Fibroblast of lung (primary cell): ENCODE measurements at places on chromosomes 13 and 19. TPM values are rescaled to one million over a fixed set of nuclear protein-coding genes. Genes with fewer than 3 reads are reported as not detected.

- DNase-seq: no peak
Observed at GRCh38 chr19:17542042-17542441, 13.4 kb upstream of the COLGALT1 start.

DNA sequence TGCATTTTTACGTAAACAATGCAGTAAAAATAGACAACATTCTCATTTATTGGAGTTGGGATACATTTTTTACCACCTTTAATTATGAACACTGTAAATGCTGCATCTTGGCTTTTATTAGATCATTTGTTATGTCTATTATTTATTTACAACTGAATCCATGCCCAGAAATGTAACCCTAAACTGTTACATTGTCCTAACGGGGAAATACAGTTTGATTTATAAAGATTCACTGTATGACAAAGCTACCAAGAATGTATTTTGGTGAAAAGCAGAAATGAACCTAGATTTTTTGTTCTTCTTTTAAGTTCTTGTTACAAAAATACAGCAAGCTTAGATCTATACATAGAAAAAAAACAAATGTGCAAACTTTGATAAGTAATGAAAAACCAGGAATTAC is 1.1 kb downstream of the METTL21C start:
- peak; percentile 79 for DNase-seq

The ZNF506 gene
- 11.0 and 16.5 TPM in 2 replicates for total RNA-seq

- DNase-seq: peak; percentile 84
Observed at GRCh38 chr13:67574320-67575233, 344.4 kb upstream of the PCDH9 start.

DNA sequence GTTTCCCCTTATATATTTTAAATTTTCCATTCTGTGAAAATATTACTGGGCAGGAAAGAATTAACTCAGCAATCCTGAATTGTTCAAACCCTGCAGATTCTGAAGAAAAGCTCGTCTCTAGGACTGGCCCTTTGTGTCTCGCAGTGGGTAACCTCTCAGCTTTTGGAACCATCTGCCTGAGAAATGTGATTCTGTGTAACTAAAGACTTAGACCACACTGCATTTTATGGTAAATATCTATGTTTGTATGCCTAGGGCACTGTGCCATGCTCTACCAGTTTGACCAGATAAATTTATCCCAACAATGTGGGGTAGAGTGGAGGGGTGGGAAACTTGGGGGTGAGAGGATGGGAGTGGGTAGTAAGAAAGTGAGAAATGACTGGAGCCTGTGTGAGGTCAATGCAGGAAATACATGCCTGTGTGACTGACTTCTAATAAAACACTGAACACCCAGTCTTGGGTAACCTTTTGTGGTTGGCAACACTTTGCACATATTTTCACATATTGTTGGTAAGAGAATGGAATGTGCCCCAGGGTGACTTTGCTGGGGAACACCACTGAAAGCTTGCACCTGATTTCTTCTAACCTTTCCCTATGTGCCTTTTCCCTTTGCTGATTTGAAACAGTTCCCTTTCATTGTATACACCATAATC is 1181.9 kb downstream of the OLFM4 start:
- DNase-seq: no peak

GRCh38 chr19:751501-752341 is 809 bp downstream of the MISP start:
- peak; percentile 87 for DNase-seq

- DNase-seq: no peak
Observed at GRCh38 chr19:7589822-7590221, 5.8 kb upstream of the CAMSAP3 start.

DNA sequence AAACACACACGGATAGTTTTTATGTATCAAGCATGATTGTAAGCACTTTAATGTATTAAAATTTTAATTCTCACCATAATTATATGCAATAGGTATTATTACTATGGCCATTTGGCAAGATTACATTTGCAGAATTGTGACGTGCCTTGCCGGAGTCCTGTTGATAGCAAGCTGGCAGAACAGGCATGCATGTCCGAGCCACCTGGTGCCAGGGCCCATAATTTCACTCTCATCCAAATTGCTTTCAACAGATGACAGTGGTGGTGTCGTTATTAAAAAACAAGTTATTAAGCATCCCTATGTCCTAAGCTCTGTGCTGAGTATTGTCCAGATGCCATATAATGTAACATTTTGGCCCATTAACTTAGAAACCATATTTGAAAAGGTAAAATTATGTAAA is 374.3 kb downstream of the FOXO1 start:
- no peak for DNase-seq

GRCh38 chr13:59451236-59451635 is 712.5 kb downstream of the DIAPH3 start:
- DNase-seq: no peak

DNA sequence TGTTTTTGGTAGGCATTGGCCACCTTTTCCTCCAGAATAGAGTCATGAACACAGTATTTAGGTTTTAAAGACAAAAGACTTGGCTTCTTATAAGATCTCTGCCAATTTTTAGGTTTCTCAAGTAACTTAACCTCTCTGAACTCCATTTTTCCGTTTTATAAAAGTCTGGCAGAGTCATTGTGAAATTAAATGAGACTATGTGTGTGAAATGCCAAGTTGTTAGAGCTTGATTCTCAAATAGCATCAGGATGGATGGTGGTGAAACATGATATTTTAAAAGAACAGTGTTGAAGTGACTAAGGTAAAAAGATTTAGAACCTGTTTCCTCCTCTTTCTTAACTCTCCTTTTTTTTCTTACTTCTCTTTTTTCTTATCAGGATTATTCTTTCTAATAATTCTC is 617.7 kb upstream of the SLITRK1 start:
- DNase-seq: peak; percentile 12

- DNase-seq: peak; percentile 85
Observed at GRCh38 chr13:85806553-85807175, 7.4 kb upstream of the SLITRK6 start.

The CLEC4M gene
- not detected in 2 replicates for total RNA-seq

The NEK5 gene
- under 0.01 TPM in 2 replicates for total RNA-seq

DNA sequence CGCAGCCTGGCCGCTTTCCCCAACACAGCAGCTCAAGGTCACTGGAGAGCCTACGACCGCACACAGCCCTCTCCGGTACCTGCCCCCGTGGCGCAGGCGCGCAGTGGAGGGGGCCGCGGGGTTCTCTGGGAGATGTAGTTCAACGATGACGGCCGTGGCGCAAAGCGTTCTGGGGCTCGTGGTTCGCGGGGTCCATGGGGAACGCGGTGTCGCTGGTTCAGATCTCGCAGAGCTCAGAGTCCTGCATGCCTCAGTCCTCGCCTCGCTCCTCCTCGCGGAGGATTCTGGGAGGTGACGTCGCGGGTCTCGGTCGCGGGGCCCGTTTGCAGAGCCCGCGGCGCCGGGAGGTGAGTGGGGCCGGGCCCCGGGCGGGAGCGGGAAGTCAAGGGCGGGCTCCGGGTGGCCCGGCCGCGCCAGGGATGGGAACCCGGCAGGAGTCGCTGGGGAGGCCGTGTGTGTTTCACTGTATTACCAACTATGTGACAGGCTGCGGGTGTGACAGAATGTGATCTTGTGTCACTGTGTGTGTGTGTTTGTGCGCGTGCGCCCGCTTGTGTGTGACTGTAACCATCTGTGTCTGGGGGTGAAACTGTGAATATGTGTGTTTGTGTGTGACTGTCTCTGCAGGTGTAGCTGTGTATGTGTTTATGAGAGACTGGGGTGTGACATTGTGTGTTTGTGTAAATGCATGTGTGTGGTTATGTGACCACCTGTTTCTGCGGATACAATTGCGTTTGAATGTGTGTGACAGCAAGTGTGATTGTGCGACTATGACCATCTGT is at the start of gene ZNF527:
Gene ZNF527, plus strand, starts transcription at position 220 of the 782 bp plus-strand sequence. CDS start 3,100 bp downstream, outside the sequence.
- DNase-seq: peak; percentile 97

The IGFLR1 gene
- total RNA-seq: 0.17 and 0.51 TPM in 2 replicates

- DNase-seq: no peak
Observed at GRCh38 chr19:2827840-2828489, 8.3 kb downstream of the ZNF554 start.

DNA sequence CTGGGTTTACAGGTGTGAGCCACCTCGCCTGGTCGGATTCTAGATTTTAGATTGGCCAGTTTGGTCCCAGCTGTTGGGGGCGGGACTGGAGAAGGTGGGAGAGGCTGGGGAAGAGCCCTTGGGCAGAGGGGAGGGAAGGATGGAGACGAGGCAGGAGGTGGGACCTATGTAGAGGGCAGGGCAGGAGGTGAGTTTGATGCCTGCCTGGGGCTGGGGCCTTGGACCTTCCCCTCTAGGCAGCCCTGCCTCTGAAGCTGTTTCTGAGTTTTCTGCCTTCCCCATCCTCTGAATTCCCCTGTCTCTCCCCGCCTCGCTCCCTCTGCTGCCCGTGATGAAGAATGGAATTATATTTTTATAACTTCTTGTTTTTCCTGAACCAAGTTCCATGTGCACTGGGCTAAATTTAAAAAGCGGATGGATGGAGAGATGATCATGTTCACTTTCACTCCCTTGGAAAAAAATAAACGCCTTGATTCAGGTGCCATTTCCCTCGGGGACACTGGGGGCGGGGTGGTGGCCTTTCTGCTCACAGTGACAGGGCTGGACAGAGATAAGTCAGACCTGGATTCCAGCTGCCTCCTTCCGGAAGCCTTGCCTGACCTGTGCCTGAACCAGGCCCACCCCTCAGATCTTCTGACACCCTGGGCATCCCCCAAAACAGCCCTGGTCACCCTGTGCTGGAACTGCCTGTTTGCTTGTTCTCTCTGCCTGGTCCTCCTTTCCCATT is 16.5 kb upstream of the TNFAIP8L1 start:
- no peak for DNase-seq

DNA sequence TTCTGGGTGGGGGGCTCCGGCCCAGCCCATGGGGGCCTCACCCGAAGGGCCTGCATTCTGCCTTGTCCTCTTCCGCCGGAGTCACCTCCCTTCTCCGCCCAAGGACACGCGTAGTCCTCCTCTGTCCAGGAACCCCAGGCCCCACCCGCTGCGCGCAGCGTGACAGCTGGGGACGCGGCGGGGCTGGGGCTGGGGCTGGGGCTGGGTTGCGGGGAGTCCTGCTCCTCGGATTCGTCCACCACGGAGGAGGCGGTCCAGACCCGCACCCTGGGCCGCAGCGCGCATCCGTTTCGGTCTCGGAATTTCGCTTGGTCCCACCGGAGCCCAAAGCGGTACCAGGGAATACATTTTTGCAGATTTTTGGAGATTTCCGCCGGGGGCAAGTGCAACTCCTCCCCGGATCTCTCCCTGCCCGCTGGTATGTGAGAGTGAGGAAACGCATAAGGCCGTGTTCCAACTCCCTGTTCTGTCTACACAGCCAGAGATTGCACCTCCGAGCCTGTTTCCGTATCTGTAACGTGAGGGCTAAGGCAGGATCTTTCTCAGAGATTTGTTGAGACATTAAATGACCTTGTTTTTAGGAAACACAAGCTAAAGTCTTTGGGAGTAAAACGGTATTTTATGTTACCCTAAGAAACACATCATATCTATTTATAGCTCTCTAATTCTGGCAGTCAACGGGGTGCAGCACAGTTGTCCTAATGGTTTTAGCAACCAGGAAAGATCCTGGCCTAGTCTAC is at the start of gene COX7A1:
Gene COX7A1, minus strand, starts transcription at position 96 of the 740 bp plus-strand sequence. Its CDS starts 40 bp downstream, at position 56.
- peak; percentile 42 for DNase-seq

The PRTN3 gene
- not detected in 2 replicates for total RNA-seq

- no peak for DNase-seq
Observed at GRCh38 chr19:5326986-5327623, 13.5 kb downstream of the PTPRS start.

GRCh38 chr13:60679928-60680694 is 283.1 kb downstream of the TDRD3 start:
- DNase-seq: no peak

GRCh38 chr19:29771708-29772414 is 39.9 kb upstream of the CCNE1 start:
- DNase-seq: peak; percentile 27

GRCh38 chr19:35209646-35210045 is 18.9 kb downstream of the FAM187B start:
- no peak for DNase-seq

GRCh38 chr13:25203127-25203740 is 31.1 kb upstream of the AMER2 start:
- DNase-seq: no peak

DNA sequence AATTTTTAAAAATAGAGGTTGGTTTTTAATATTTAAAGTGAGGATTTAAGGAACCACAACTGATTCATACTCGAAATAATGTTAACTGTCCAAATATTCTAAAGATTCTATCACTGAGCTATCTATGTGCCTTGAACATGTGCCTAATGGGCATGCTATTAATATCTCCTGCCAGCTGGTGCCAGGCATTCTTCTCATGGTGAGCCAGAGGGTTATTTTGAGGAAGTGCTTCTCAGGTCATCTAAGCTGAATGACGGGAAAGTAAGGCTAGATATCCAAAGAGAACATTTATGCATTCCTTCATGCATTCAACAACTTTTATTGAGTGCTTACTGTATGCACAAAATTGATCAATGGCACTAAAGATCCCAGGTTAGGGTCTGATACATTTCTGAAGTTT is 138.2 kb downstream of the PIBF1 start:
- no peak for DNase-seq

The RETN gene
- total RNA-seq: not detected in 2 replicates

DNA sequence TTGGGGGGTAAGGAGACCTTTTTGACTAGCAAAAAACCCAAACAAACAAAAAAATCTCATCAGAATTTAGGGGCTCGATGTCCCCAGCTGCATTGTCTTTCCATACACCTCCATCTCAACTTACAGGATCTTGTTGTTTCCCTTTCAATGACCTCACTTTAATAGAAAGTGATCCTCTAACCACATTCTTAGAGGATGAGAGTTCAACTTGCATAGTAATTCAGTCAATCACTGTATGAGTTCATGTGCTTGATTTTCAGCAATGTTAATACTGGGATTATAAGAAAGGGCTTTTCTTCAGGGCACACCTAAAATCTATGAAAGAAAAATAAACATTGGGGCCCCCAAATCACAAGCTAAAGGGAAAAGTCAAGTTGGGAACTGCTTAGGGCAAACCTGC is 1512.0 kb downstream of the SLITRK1 start:
- peak; percentile 44 for DNase-seq

DNA sequence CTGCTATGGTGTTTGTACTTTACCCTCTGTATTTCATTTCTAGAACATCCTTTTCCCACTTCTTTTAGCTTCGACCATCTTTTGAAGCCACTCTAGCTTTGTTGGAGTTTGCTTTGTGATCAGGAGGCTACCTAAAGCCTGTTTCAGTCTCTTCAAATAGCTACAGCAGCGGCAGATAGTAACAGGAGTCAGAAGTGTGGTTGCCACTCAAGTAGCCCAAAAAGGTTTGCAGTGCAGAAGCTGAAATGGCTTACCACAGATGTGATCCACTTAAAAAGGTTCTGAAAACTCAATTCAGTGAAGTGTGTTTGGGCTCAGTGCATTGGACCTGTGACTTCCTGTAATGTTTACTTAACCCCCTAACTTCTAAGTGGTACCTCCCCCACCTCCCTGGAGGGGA is 26.2 kb downstream of the WASF3 start:
- DNase-seq: no peak

- DNase-seq: peak; percentile 58
Observed at GRCh38 chr13:74891610-74892009, 590.4 kb downstream of the TBC1D4 start.
